Vagina (tissue), 2 donors: ENCODE measurements at places on chromosomes 4 and X.

- DNase-seq: no peak
Measured at GRCh38 chr4:183563874-183564273, 59.0 kb downstream of the ING2 start.

GRCh38 chr4:29276150-29276549, 1444.0 kb upstream of the PCDH7 start:
- DNase-seq: no peak

GRCh38 chr4:108533245-108533844, 87.0 kb upstream of the RPL34 start:
- DNase-seq: no peak

GRCh38 chr4:112664611-112665010, 27.7 kb downstream of the LARP7 start:
- DNase-seq: no peak

DNA sequence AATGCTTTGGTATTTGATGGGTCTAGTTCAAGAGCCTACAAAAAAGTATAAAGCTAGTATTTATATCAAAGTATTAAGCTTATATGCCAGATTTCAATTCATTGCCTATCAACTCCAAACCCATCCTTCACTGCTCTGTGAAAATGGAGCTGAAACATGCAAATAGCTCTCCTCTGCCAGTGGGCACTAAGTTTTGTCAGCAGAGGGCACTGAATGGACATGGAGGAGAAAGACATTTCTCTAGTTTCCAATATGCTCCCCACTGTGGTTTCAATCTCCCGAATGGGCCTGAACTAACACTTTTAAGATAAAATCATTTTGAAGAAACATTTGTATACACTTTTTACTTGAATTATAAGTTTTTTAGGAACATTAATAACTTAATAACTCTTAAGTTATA, 12.4 kb downstream of the PPID start:
- no peak for DNase-seq

- DNase-seq: no peak
Measured at GRCh38 chr4:189117426-189117825, 823.2 kb upstream of the FRG1 start.

DNA sequence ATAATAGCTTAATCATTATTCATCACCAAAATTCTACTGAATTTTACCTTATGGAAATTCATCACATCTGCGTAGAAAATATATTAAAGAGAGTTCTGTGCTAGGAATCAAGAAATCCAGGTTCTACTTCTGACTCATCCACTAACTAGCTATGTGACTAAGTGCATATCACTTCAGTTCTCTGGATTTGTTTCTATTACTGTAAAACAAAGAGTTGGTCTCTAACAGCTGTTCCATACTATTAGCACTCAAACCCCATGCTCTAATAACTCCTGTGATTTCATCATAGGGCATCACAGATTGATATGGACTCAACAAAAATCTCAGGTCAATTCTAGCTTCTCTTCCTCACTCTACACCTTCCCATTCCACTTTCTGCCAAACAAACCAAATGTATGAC, 572.0 kb downstream of the INPP4B start:
- DNase-seq: no peak

DNA sequence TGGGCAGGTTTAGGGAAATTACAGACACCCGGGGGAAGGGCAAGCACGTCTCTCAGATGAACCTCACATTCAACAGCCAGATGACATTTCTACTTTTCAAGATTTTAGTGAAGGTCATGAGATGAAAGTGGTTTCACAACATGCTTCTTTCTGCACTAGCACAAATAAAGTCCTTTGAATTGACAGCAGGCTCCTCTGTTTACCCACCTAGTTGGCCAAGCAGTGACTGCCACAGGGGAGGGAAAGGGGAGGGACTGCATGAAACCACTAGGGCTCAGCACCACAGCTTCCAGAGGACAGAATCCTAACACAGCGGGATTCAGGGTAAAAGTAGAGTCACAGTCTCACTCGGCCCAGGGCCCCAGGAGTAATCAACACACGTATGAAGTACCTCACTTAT, 6.2 kb downstream of the RAB40A start:
- DNase-seq: no peak

DNA sequence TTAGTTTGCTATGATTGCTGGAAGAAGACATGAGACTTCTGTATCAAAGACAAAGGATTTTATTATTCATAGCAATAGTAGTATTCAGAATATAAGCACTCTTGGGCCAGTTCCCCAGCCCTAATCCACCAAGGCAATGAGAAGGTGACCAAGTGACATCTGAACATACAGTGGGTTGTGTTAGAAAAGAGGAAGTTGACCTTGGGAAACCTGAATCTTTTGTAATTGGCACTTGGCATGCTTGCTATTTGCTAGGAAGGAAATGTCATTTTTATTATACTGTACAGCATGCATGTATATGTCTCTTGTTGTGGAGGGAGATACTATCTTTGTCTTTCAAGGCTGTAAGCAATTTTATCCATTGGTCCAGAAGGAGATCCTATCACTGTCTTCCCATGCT, 216.1 kb upstream of the FAT1 start:
- no peak for DNase-seq

DNA sequence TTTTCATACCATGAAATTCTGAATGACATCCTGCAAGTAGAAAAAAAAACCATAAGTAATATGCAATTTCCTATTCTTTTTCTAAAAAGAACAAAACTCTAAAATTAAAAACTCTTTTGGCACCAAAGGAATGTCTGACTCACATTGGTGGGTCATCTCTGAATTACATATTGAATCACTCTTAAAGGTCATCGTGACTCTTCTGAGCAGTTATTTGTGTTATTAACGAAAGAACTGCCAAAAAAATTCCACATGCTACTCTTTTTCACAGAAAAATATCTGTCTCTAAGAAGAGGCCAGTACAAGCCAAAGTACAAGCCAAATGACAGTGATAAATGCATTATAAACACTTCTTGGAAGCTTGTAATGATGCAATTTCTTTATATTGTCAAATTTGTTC, 282.2 kb downstream of the GUCY2F start:
- DNase-seq: no peak

- DNase-seq: no peak
Measured at GRCh38 chrX:135490979-135491514, 29.4 kb upstream of the INTS6L start.

DNA sequence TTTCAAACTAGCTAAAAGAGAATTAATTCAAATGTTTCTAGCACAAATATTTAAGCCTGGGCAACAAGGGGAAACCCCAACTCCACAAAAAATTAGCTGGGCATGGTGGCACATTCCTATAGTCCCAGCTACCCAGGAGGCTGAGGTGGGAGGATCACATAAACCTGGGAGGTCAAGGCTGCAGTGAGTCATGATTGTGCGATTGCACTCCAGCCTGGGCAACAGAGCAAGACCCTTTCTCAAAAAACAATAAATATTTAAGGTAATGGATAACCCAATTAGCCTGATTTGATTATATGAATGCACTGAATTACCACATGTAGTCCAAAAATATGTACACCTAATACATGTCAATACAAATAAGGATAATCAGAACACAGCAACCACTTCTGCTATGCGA, 14.3 kb downstream of the RCHY1 start:
- no peak for DNase-seq

GRCh38 chrX:123085311-123085940, 98.7 kb upstream of the GRIA3 start:
- DNase-seq: no peak

GRCh38 chr4:80058740-80059139, 14.3 kb downstream of the ANTXR2 start:
- no peak for DNase-seq
